ENCODE measurements at places on chromosomes 3 and 15.

- DNase-seq = no peak
Observed at GRCh38 chr3:146431240-146431639, 38.1 kb downstream of the PLSCR2 start.

DNA sequence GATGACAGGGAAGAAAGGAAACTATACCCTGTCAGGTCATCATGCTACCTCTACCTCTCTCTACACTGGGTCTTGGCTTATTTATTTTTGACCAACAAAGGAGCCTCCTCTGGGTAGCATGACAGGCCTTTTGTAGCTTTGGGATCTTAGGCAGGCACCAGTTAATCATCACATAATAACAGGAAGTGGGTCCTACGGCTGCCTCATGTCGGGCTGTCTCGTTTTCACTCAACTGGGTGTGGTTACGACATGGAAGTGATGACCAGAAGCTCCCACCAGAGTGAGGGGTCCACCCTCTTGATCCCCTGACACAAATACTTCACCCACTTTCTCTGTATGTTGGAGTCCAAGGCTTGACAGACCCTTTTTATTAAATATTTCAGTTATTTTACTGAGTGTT lies 105.3 kb downstream of the CD47 start:
- DNase-seq = no peak

DNA sequence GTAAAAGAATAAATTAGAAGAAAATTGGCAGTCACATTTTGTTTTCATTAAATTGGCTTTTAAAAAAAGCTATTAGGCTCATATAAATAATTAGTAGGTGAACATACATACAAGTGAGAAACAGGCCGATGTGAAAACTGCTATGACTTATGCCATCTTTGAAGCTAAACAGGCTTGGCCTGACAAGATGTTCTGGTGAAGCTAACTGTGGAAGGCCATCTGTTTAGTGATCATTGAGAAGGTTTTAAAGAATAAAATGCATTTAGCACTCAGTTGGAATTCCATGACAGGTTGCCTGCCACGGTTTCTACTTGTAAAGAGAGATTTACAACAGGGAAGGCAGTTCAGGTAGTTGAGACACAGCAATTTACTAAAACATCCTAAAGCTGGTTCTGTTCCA lies 264.0 kb upstream of the AGTR1 start:
- DNase-seq = no peak

- DNase-seq = no peak
Observed at GRCh38 chr3:195750797-195751520, 30.2 kb downstream of the MUC20 start.

DNA sequence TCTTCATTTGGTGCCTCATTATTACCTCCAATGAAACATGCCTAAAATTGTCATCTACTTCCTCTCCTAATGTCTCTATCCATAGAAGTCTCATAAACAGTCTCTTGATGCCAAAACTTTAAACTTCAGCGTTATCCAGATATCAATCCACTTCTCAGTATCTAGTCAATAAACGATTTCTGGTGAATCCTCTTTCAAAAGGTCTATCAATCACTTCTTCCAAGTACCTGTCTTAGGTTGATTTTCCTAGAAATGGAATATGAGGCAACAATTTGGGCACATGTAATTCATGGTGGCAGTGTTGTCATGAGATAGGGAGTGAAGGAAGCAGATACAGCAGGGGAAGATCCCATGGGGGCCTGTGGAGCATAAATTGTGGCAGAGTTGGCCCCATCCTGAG lies 348.5 kb upstream of the POU1F1 start:
- DNase-seq = no peak

- no peak for DNase-seq
Observed at GRCh38 chr15:69225355-69226022, 65.1 kb downstream of the GLCE start.

- no peak for DNase-seq
Observed at GRCh38 chr3:127667119-127667681, 5.6 kb upstream of the ABTB1 start.

DNA sequence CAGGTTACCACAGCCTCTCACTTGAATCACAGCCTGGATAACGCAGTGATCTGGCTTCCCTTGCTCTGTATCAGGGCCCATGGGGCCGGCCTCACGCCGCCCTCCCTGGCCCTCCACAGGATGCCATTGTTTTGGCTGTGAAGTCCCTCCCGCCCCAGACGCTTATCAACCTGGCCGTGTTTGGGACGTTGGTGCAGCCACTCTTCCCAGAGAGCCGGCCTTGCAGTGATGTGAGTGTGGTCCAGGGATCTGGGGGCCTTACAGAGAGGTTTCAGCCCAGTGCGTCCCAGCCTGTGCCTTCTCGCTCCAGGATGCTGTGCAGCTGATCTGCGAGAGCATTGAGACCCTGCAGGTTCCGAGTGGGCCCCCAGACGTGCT lies 6.6 kb downstream of the VWA5B2 start:
- no peak for DNase-seq

DNA sequence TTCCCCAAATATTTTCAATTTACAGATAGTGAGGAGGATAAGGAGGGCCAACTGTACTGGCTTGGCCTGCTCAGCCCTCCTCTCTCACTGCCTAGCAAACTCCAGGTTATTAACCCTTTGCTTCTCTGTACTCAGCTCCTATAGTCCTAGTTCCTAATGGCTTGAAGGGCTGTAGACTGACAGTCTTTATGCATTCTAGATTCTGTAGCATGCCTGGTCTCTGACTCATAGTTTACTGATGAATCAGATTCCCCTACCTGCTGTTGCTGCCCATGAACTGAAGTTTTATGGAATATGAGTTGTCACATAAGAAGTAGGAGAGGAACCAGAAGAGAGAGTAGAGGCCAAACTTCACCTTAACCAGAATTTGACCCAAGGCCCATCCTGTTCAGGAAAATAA lies 27.1 kb upstream of the MAP3K13 start:
- DNase-seq = no peak

DNA sequence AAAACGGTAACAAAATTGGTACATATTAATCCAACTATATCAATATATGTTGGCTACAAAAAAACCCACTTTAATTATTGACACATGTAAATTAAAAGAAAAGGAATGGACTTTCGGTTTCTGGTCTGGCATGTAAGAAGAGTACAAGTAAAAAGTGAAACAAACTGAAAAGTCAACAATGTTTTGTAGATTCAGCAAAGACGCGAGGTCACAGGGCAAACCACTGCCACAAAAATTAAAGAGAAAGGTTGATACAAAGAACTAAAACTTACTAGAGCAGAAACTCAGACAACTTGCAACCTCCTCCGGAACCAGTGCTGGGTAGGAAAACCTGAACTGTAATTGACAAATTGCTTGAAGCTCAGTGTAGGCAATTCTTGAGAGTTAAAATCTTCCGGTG lies 110.6 kb upstream of the ARPP21 start:
- no peak for DNase-seq

DNA sequence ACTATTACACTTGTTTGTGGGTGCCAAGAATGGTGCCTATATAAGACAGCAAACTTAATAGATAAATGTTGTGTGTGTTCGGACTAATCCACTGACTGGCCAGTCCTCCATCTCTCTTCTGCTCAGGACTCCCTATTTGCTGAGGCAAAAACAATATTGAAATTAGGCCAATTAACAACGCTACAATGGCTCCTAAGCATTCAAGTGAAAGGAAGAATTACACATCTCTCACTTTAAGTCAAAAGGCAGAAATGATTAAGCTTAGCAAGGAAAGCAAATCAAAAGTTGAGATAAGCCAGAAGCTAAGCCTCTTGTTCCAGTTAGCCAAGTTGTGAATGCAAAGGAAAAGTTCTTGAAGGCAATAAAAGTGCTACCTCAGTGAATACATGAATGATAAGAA lies 126.9 kb downstream of the CCNL1 start:
- peak; percentile 10 for DNase-seq

DNA sequence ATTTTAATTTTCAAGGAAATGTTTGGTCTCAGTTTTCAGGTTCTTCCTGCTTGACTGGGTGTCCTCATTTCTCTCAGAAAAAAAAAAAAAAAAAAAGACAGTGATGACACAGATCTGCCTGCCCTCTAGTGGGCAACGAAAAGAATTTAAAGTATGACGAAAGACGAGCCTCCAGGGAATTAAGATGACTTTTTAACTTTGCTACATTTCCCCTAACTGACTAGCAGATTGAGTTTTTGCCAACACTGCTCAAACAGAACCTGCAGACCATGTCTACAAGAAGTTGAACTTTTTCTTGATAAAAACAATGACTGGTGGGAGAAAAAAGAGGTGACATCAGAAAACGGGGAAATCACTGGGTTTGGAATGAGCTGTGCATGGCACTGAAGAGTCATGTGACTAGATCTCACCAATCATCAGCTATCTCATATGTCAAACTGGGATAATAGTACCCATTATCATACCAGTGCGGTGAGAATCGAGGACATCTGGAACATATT lies 40.8 kb downstream of the EOMES start:
- DNase-seq = peak; percentile 43

GRCh38 chr15:92653366-92653765 lies 2.2 kb downstream of the FAM174B start:
- DNase-seq = no peak

GRCh38 chr3:160686955-160687535 lies 10.1 kb downstream of the ARL14 start:
- no peak for DNase-seq

GRCh38 chr15:93034512-93034911 lies 54.5 kb downstream of the RGMA start:
- no peak for DNase-seq

GRCh38 chr3:79361748-79362378 lies 405.9 kb downstream of the ROBO1 start:
- DNase-seq = peak; percentile 42

GRCh38 chr3:182957226-182957625 lies 23.1 kb downstream of the DCUN1D1 start:
- DNase-seq = no peak

- DNase-seq = no peak
Observed at GRCh38 chr3:32347343-32348125, 44.1 kb upstream of the CMTM7 start.

- no peak for DNase-seq
Observed at GRCh38 chr3:61299343-61300005, 48.2 kb upstream of the FHIT start.

DNA sequence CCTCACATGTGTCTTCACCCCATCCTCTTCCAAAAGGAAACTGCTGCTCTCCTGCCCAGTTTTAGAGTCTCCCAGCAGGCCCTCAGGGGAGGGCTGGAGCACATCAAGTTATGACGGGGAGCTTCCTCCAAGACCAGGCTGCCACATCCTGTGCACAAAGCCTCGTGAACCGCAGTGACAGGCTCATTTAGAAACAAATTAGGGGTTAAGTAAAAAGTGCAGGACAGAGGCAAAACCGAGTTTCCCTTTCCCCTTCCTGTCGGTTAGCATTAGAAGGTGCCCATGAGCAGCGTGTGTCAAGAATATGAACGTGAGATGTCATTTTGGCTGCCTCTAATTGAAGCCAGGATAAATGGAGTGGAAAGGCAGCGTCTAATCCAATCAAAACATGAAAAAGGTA lies 199.7 kb downstream of the ARRDC4 start:
- no peak for DNase-seq

GRCh38 chr3:72487078-72487765 lies 361.0 kb downstream of the SHQ1 start:
- no peak for DNase-seq

GRCh38 chr3:186909078-186909853 lies 21.1 kb upstream of the ST6GAL1 start:
- DNase-seq = no peak

DNA sequence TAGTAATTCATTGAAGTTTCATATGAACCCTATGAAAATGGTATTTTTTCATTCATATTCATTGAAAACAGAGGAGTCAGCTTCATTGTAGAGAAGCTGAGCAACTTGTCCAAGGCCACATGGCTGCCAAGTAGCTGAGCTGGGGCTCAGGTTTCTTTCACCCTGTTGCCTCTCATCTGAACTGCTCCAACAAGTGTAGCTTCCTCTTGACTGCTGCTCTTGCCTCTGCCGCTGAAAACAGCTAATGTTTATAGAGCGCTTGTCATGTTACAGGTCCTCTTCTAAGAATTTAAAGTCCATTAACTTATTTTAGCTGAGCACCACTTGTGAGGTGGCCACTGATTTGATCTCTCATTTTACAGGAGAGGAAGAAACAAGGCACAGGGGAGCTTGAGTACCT lies 81.1 kb downstream of the PDCD6IP start:
- DNase-seq = no peak

DNA sequence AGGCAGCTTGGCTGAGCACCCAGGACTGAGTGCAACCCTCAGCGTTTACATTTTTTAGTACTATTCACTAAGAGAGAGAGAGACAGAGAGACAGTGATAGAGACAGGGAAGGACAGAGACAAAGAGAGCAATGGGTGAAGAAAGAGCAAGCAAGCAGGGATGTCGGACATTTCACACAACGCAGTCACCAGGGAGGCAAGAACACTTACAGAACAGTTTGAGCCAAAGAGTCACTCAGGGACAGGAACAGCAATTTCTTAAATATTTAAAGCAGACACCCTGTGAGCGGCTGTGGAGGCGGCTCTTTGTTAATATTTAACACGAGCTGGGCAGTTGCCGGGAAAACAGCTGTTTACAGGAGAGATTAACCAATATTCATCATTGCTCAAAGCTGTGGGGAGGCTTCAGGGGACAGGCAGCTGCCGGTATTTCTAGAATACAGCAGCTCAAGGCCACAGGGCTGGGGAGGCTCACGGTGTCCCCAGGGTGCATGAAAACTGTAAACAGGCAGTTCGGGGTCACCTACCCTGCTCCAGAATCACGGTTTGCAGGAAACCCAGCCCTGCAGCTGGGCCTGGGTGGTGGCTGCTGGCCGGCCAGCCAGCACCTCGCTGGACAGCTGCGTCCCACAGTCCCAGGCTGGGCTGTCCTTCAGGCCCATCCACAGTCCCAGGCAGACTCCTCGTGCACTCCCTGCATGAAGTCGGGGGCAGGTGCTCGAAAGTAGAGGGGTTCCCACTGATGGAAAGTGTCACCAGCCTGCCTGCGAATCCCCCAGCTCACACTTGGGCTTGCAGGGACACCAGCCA lies 38.8 kb upstream of the PCSK6 start:
- peak; percentile 25 for DNase-seq

DNA sequence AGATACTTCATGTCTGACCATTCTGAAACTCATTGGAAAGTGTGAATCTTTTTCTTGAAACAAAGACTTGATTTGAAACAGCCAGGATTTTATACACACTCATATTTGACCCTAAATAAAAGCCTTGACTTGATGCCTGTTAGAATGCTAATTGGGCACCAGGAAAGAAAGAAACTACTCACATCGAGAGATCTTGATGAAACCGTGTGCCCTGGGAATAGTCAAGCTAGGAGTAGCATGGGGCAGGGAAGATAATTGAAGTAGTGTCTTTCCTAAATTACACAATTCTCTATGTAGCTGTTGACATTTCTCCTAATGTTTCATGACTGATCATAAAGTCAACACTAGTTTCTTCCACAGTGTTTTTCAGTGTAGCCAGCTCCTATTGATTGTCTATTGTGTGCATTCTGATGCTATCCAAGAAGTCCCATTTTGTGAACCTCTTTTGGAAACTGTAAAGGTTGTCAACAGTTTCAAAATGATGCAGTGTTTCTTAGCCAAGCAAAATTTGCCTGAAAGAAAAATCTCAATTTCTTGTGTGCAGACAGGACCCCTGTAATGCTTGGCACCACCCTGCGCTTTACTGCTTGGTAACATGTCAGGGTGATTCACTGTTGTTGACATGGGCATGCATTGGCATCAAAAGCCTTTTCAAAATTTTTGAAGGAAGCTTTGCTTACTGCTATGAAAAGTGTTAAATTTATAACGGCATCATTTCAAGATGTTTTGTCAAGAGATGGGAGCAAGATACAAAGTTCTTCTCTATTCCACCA lies 52.5 kb upstream of the OTOL1 start:
- no peak for DNase-seq

GRCh38 chr15:66505430-66505811 lies 295 bp downstream of the ZWILCH start:
- no peak for DNase-seq

- DNase-seq = no peak
Observed at GRCh38 chr15:81740416-81740815, 305.4 kb downstream of the MEX3B start.

GRCh38 chr3:111729087-111729846 lies 129.8 kb upstream of the PHLDB2 start:
- no peak for DNase-seq

Measured in left lung (tissue), 14 donors.